Umbilical cord (tissue), 2 donors: ENCODE measurements at places on chromosomes 1 and 21. TPM values are rescaled to one million over a fixed set of nuclear protein-coding genes. Genes with fewer than 3 reads are reported as not detected.

DNA sequence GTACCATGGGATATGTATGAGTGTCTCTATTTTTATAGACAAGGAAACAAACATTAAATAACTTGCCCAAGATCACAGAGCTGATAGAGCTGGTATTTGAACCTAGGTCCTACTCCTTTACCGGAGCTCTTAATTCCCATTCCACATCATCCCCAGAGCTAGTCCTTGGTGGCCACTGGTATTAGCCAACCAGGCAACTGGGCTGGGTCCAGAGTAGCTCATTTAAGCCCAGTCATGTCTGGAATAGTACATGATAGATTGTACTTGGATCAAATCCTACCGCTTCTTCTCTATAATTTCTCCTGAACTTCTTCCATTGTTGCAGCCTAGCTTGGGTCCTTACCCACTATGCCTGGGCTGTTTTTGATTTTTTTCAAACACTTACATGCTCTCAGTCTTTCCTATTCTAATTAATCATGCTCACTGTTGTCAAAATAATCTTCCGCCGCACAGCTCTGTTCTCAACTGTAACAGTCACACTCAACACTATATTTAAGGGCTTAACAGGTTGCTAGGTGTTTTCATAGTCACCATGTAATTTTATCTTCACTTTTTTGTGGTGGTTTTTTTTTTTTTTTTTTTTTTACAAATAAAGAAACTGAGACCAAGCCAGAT, 80.2 kb downstream of the COLGALT2 start:
- DNase-seq: no peak

Gene AGTRAP
- 43.3 TPM for total RNA-seq

Gene PIP5K1A
- total RNA-seq: 61.9 TPM

DNA sequence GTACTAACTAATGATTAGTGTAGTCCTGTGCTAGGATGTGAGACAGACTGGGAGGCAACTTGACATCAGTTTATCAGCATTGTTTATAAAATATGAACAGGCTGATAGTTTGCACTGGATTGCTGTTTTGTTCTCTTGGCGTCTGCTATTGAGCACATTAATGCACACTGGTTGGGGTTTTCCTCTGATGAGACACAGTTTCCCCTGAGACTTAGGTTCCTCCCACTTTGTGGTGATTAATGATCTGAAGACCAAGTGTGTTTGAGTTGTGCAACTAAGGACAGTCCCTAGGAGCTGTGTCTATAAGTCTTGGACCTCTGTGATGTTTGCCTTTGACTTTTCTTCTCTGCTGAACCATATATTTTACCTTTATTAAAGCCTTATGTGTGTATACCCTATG, 1015.4 kb downstream of the AMY1C start:
- DNase-seq: no peak

Gene YIPF1
- 9.1 TPM for total RNA-seq

Gene SPATA45
- total RNA-seq: not detected

DNA sequence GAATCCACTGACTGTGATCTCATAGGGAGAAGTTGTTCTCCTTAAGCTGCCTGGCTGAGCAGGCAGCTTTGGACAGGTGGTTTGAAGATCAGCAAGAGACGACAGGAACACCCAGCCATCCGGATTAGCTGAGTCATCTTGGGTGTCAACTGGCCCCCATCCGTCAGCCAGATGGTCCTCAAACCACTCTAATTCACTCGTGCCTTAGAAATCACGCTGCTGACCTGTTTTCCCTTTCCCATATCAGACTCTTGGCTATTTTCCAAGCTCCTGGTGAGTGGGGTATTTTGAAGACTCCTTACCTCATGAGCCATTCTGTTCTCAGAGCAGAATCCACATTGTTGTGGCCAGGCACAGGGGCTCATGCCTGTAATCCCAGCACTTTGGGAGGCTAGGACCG, 149.1 kb upstream of the L1TD1 start:
- DNase-seq: no peak

DNA sequence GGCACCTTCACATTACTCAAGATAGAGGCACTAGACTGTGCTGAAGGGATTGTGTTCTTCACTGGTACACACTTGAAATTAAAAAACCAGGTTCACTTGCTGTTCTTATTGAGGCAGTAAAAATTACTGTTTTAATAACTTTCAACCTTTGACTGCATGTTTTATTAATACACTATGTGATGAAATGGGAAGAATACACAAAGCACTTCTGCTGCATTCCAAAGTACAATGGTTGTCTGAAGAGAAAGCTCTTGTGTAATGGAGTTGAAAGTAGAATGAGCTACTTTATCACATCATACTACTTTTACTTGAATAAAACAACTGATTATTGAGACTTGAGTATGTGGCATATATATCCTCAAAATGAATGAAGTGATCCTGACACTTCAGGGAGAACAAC, 49.7 kb downstream of the LRRC8C start:
- DNase-seq: no peak

DNA sequence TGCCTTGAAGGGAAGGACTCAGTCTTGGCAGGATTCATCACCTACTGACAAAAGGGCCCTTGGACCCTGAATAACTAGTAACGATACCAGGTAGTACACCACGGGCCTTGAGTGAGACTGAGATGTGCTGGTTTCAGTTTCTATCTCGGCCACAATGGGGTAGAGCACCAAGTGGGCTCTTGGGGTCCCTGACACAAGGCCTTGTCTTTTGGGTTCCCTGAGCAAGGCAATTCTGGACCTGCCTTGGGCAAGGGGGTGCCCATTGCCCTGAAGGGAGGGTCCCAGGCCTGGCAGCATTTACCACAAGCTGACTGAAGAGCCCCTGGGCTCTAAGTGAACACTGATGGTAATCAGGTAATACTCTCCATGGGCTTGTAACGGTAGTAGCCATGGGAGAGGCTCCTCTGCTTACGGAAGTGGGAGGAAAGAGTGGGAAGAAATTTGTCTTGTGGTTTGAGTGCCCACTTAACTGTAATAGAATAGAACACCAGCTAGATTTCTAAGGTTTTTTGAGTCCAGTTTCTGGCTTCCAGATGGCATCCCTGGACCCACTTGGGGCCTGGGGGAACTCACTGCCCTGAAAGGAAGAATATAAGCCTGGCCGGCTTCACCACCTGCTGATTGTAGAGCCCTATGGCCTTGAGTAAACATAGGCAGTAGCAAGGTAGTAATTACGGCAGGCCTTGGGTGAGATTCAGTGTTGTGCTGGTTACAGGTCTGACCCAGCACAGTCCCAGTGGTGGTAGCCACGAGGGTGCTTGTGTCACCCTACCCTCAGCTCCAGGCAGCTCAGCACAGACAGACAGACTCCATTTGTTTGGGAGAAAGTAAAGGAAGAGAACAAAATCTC, 58.5 kb downstream of the WDR4 start:
- no peak for DNase-seq

- DNase-seq: no peak
Measured at GRCh38 chr21:15383588-15383987, 318.8 kb upstream of the NRIP1 start.

DNA sequence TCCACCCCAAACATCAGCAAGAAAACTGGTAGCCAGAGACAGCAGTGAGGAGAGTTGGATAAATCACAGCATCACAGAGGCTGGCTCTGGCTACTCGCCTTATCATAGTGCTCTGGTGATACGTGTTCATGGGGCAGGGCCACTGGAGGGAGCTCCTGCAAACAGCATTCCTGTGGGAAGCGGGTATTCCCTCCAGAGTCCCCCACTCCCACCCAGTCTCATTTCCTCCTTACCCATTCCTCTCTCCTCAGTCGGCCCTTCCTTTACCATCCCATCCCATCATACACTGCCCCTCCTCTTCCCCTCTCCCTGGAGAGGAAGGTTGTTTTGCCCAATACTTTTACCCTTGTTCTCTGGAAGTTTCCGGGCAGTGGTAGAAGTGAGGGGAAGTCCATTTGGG, 7.1 kb downstream of the NHLH2 start:
- no peak for DNase-seq

DNA sequence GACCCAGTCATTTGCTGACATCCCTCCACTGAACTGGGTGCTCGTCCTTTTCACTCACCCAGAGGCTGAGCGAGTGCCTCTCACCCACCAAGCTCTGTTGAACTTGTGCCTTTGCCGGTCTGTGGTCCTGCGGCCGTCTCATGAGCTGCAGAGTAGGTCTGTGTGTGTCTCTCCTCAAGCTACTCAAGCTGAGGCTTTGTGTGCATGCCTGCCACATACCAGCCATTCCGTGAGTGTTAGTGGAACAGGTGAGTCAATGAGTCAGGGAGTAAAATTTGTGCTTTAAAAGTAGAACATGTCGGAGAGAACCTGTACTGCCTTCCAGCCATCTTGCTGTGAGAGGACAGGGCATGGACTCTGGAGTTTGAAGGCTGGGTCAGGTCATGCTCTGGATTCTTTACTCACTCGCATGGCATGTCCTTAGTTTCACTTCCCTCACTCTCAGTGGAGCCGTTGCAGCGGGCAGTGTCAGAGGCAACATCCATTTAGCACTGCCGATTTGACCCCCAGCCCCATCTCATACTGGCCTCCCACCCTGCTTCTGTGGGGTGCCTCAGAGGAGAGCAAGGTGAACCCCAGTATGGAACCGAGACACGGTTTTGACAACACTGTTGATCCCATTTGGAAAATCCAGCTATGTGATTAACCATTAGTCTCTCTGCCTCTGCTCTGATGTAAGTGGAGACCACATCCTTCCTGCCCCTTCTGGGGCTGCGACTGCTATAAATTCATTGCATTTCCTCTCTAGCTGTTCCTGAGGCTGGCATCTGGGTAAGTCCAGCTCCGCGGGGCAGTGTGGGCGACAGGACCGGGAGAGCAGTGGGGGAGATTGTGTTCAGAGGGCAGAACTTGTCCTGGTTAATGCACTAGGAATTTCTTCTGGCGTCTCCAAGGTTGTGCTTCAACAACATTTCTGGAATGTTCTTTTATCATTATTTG, at the start of gene NLRP3:
Gene NLRP3, plus strand, starts transcription at position 751 of the 939 bp plus-strand sequence. CDS start 2,628 bp downstream, outside the sequence.
- peak; percentile 41 for DNase-seq

GRCh38 chr1:54950369-54951163, 29.9 kb upstream of the TMEM61 start:
- DNase-seq: peak; percentile 89

- no peak for DNase-seq
Measured at GRCh38 chr1:227939791-227940771, 7.7 kb downstream of the WNT9A start.

Gene PLA2G2C
- total RNA-seq: 0.48 TPM

DNA sequence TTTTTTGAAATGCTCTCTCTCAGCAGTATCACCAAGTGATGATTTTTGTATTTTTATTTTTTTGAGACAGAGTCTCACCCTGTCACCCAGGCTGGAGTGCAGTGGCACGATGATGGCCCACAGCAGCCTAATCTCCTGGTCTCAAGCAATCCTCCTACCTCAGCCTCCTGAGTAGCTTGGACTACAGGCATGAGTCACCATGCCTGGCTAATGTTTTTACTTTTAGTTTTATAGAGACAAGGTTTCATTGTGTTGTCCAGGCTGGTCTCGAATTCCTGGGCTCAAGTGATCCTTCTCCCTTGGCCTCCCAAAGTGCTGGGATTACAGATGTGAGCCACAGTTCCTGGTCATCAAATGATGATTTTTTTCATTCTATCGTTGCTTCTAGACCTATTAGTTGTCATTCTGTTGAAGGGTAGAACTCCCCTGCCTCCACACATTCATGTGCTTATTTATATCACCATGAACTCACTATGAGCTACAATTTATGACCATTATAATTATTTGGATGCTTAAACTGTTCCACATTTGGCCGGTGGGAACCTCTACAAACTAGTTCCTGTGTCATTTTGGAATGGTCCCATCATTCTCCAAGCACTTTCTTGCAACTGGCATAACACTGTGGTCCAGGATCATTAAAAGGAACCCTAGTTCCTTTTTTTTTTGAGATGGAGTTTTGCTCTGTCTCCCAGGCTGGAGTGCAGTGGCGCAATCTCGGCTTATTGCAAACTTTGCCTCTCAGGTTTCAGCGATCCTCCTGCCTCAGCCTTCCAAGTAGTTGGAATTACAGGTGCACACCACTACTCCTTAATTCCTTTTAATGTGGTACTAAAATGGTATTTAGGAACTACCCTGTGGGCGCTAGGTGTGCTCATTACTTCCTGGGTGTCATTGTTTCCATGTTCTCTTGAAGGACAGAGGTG, 20.2 kb upstream of the TOR3A start:
- DNase-seq: no peak

Gene PTCH2
- 0.72 TPM for total RNA-seq

- DNase-seq: no peak
Measured at GRCh38 chr1:18965206-18966173, 9.0 kb upstream of the IFFO2 start.

Gene SAMSN1
- 14.0 TPM for total RNA-seq

Gene HAO2
- total RNA-seq: not detected

Gene SPATA46
- total RNA-seq: not detected

- no peak for DNase-seq
Measured at GRCh38 chr1:228164561-228165371, 838 bp upstream of the IBA57 start.

Gene TRIM62
- 0.48 TPM for total RNA-seq

DNA sequence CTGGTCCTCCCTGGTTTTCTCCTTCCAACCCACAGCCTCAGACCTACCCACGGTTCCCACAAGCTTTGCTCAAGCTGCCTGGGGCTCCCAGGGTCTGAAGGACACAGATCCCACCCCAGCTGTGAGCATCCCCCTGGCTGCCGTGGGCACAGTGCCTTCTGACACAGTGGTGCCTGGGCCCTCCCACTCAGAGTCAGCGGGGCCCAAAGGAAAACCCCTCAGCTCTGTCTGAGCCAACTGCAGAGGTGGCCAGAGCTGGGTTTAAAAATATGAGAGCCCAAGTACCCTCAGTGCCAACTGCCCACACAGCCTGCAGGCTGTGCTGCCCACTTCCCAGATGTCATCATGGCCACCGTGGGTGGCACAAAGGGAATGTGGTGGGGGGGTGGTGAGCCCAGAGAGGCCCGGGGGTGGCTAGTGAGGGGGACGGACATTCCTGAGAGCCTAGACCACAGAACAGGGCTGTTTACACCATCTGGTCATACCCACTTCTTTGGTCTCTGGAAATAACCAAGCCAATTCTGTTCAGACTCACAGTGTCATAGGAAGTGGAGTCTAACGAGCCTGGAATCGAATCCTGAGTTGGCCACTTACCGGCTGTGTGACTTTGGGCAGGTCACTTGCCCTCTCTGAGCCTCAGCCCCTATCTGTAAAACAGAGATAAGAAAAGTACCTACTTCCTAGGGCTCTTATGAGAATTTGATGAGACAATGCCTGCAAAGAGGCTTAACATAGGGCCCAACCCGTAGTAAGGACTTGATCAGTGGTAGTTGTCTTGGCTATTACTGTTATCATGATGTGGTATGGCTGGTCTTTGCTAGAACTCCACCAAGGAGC, 85.5 kb downstream of the CAMK2N1 start:
- DNase-seq: no peak

GRCh38 chr1:203172184-203173010, 3.2 kb downstream of the MYBPH start:
- DNase-seq: no peak
